Spinal cord (tissue), 10 donors: ENCODE measurements at places on chromosomes 4 and X. TPM values are rescaled to one million over a fixed set of nuclear protein-coding genes. Genes with fewer than 3 reads are reported as not detected.

The XKRX gene
- total RNA-seq = 0.28 TPM

The IQCM gene
- total RNA-seq = not detected

The SYTL5 gene
- 12.8 TPM for total RNA-seq

The TAF7L gene
- total RNA-seq = 0.20 TPM

The JCHAIN gene
- total RNA-seq = 1.7 TPM

The PRRG3 gene
- 4.4 TPM for total RNA-seq

The CFAP99 gene
- 6.4 TPM for total RNA-seq

The REPS2 gene
- 61.1 TPM for total RNA-seq

The TMPRSS11D gene
- not detected for total RNA-seq

The NSUN7 gene
- total RNA-seq = 8.2 TPM

The PDZD4 gene
- total RNA-seq = 49.2 TPM

The SUPT20HL2 gene
- total RNA-seq = 0.06 TPM

The MAD2L1 gene
- total RNA-seq = 14.4 TPM

The MAGEA4 gene
- total RNA-seq = not detected

The GPR173 gene
- 12.5 TPM for total RNA-seq

The RAP2C gene
- total RNA-seq = 23.7 TPM

The MSANTD1 gene
- 1.4 TPM for total RNA-seq
